RWPE1 (cell line): ENCODE measurements at places on chromosomes 2 and 18.

- DNase-seq, result no peak
Measured at GRCh38 chr2:196851088-196851487, 41.9 kb upstream of the C2orf66 start.

DNA sequence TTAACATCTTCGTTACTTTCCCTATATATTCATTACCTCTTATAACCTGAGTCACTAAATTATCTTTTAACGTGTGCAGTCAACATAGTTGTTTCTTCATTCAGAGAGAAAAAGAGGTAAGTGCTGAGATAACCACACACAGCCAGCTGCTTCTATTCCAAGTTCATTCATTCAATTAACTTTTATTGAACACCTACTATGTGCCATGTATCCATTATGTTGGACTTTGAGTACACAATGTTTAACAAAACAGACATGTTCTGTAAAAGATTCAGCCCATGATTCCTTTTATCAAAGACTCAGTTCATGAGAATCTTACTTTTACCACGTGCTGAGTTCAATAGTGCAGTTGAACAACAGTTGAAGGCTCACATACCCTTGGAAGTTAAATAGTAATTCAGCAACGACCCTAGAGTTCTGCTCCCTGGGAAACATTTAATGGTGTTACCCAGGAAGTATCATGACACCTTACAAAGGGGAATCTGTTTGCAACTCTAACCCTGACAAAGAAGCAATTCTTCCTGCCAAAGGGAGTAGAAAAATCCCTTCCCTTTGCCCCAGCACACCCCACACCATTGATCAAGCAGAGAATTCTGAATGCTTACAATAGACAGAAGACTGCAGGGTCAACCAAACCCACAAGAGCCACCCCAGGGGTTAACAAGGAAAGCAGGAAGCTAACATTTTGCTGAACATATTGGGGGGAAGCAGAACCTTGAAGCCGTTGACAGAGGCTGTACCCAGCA is 595.8 kb downstream of the STK39 start:
- DNase-seq, result no peak

DNA sequence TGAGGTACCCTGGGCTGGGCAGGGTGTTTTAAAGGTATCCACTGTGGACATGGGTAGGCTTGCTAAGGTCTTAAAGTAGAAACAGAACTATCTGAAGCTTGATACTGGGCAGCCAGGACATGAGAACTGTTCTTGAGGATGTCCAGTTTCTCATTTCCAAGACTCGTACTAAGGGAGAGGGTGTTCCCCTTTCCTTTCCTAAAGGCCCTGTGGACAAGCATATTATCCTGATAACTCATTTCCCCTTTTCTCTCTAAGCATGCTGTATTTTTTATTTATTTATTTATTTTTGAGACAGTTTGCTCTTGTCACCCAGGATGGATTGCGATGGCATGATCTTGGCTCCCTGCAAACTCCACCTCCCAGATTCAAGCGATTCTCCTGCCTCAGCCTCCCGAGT is 273.6 kb downstream of the PRKCE start:
- DNase-seq, result no peak

DNA sequence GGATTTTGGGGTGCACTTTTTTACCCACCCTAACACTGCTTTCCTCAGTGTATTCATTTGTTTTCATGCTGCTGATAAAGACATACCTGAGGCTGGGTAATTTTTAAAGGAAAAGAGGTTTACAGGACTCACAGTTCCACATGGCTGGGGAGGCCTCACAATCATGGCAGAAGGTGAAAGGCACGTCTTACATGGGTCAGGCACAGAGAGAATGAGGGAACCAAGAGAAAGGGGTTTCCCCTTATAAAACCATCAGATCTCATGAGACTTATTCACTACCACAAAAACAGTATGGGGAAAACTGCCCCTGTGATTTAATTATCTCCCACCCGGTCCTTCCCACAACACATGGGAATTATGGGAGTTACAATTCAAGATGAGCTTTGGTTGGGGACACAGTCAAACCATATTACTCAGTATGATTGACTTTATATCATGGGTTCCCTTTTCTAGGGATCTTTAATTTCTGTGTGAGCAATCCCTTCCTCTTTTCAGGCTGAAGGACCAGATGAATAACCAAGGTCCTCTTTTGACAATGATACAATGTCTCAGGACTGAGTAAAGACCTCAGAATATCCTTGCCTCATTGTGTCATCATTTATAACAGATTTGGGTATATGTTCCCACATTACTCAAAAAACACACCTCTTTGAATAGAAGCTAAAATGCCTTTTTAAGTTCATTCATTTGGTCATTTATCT is 100.1 kb upstream of the TRIB2 start:
- no peak for DNase-seq

DNA sequence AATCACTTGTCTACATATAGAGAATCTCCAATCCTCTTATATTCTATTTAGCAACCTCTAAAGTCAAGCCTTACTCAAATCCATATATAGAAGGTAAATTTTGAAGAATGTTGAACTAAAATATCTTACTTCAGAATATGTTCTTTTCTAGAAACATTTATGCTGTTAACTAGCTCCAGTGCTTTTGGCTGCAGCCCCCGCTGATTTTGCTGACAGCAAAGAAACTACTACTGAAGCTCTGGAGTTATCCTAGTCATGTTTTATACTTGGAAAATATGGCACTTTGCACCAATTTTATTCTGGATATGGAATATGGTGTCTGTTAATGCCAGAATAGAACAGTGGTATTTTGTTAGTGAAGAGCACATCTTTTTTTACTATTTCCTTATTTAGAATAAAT is 212.4 kb upstream of the FSIP2 start:
- no peak for DNase-seq

DNA sequence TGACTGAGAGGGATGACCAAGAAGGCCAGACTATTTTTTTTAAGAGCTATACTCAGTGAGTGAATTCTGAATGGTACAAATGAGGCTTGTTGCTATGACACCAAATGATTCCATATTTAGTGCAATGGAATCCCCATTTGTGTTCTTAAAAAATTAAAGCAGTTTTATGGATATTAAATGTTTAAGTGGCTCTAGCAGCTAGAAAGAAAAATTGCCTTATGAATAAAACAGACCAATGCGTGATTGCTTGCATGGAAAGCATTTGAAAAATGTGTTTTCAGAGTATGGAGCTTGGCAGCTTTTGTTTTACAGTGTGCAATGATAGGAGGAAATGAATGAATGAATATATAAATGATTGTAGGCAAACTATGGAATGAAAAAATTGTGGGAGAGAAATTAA is 238.8 kb upstream of the DPP10 start:
- DNase-seq, result no peak
